Mammary microvascular endothelial cell (primary cell): ENCODE measurements at places on chromosomes 11 and 22. TPM values are rescaled to one million over a fixed set of nuclear protein-coding genes. Genes with fewer than 3 reads are reported as not detected.

RAG2 gene
- total RNA-seq, result not detected in 2 replicates

SLC16A8 gene
- total RNA-seq, result not detected in 2 replicates

PKNOX2 gene
- not detected in 2 replicates for total RNA-seq

SCGB1A1 gene
- not detected in 2 replicates for total RNA-seq

TANGO2 gene
- 29.2 and 37.5 TPM in 2 replicates for total RNA-seq

HTATIP2 gene
- 83.9 and 91.6 TPM in 2 replicates for total RNA-seq
